HuH-7.5 (cell line): ENCODE measurements at places on chromosomes 2 and 18.

GRCh38 chr18:57737400-57738060 lies 65.6 kb downstream of the ATP8B1 start:
- DNase-seq, result peak; percentile 26

DNA sequence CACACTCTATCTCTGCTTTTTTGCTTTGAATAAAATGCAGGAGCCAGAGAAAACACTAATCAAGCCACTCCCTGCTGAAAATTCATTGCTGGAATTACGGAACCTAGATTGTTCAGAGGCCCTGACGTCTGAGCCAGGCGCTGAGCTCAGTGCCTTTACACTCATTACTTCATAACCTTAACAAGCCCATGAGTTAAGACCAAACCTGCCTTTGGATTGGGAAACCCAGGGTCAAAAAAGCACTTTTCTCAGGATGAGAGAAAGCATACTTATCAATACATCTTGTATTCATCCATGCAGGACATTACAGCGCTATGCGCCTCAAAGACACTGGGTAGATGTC lies 762 bp downstream of the INO80C start:
- DNase-seq, result no peak

DNA sequence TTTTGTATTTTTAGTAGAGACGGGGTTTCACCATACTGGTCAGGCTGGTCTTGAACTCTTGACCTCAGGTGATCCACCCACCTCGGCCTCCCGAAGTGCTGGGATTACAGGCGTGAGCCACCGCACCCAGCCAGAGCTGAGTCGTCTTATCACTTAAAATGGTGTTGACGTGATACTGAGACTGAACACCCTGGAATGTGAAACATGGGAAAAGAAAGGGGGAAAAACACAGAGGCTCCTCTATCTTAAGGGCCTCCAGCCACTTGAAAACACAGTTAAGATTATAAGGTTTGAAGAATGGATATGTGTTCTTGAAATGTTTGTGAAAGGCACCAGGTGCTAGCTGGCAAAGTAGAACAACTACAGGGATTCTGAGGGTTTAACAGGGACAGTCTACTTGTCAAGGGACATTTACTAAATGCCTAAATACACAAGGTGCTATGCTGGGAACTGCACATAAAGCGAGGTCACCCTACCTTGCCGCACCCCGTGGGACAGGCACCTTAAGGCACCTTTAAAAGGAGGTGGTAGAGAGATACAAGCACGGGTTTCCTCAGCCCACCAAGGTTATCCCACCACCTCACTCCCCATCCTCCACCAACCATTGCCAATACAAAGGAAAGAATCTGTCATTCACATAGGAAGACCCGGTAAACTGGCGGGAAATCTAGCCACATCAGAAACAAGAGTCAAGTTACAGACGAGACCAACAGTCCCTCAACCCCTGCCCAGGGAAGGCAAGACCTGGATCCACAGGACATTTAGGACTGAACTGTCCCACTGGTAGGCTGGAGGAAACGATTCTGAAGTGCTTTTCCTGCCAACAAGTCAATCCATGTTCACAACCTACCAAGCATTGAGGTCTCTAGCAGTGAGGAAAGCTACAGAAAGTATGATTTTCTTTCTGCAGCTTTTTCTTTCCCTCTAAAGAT lies 43.4 kb downstream of the STK39 start:
- DNase-seq, result no peak

DNA sequence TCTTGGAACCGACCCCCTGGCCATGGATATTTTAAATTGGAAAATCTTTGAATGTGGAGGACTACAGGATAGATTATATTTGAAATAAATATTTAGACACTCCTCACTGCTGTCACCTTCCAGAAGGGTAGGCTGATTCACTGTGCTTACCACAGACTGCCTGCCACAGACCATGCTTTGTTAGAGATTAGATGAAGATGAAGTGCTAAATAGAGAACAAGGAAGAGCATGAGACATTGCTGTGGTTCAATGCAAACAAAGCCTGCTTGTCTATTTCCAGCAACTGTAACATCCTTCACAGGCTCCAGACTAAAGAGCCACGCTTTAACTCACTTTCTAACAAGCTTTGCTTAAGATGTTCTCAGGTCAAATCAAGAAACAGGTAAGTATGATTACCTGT lies 81.0 kb upstream of the TMEM17 start:
- DNase-seq, result no peak

DNA sequence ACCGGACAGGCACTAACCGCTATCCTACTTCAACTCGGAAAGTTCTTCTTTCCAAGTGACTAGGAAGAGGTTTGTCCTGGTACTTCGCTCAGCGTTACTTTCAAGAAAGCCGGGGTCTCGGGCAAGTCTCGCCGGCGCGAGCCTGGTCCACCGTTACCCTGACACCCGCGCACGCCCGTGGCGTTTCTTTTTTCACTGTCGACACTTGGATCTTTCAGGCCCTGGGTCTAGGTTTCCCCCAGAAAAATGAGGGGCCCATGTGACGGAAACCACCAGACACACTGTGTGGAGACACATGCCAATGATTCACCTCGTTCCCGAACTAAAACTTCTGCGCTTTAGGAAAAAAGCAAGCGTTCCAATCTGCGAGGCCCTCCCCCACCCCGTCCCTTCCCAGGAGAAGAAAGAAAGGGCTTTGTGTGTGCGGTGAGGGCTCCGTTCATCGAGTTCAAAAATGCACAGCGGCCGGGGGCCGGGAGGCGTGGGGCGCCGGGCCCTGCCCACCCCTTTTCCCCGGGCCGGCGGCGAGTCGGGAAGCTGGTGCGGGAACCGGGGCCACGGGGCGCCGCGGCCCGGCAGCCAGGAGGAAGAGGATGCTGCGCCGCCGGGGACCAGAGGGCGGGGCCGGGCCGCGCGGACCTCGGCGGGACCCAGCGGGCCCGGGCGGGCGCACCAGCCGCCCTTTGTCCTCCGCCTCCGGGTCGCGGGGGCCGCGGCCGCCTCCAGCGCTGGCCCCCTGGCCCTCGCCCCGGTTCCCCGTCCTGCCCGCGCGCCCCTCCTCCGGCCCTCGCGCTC lies 2.6 kb downstream of the ZNF521 start:
- no peak for DNase-seq

GRCh38 chr2:14673351-14673875 lies 40.9 kb downstream of the LRATD1 start:
- no peak for DNase-seq

- peak; percentile 29 for DNase-seq
Measured at GRCh38 chr2:23480957-23481797, 96.2 kb downstream of the KLHL29 start.

- no peak for DNase-seq
Measured at GRCh38 chr2:233418761-233419546, 64.7 kb downstream of the DGKD start.

- no peak for DNase-seq
Measured at GRCh38 chr2:237156031-237156856, 70.6 kb downstream of the COPS8 start.

DNA sequence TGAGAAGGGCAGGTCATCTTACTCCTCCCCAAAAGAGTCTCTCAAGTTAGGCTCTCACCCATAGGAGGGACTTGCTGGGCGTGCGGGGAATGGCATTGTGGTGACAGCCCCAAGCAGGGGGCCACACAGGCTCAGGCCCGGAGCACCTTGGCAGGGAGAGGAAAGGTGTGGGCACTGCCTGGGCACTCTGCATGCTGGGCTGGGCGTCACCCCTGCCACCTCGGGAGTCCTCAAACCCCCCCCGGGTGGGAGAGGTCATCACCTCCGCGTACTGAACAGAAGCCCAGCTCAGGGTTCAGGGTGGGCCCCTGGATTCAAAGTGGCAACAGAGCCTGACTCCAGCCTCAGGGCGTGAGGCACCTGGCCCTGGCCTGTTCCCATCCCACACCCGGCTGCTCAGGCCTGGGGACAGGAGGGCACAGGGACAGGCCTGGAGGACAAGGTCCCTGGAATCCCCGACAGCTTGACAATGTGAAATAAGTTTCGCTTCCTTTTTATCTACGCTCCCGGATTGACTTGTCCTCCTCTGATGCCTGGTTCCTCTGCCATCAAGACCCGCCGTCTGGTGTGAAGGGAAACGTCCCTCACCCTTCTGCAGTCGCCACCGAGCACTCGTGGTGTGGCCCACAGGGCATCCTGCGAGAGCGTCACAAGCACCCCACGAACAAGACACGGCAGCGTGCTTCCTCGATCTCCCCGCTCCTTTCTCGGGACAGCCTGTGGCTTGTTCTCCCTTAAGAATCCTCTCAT lies 97.8 kb downstream of the HDAC4 start:
- DNase-seq, result no peak

- no peak for DNase-seq
Measured at GRCh38 chr2:140641163-140641562, 1489.7 kb downstream of the LRP1B start.

- peak; percentile 25 for DNase-seq
Measured at GRCh38 chr2:68463287-68463877, 3.7 kb downstream of the FBXO48 start.

DNA sequence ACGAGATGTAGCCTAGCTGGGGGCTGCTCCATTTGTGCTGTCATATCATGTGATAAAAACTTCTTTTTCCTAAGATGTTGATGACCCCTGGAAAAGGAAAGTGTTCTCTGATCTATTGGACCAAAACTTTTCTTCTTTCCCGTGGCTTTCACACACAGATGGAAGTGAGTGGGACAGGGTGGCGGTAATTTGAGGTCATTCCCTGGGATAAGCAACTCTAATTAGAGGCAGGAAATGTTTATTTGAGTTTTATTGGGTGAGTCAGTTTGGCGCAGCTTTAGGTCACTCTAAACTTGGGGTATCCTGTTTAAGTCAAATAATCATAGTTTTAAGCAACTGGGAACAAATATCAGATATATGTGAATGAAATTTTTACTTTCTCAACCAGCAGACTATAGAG lies 221.0 kb upstream of the EPAS1 start:
- DNase-seq, result no peak

DNA sequence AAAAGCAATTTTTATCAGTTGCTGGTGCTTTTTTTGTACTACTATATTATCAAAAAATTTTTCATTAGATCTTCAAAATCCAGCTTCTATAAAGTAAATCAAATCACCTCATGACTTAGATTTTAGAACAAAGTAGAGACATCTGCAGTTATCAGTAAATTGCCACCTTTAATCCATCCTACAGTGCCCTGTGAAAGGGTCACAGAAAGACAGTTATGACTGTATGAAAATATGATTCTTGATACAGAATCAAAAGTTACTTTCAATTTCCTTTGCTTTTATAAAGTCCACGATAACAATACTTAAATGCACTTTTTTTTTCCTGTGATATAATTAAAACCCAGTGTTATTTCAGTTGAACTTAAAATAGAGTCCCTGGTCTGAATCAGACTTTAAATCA lies 61.4 kb downstream of the PRPF40A start:
- no peak for DNase-seq

GRCh38 chr2:168348076-168348475 lies 100.7 kb upstream of the STK39 start:
- peak; percentile 42 for DNase-seq

DNA sequence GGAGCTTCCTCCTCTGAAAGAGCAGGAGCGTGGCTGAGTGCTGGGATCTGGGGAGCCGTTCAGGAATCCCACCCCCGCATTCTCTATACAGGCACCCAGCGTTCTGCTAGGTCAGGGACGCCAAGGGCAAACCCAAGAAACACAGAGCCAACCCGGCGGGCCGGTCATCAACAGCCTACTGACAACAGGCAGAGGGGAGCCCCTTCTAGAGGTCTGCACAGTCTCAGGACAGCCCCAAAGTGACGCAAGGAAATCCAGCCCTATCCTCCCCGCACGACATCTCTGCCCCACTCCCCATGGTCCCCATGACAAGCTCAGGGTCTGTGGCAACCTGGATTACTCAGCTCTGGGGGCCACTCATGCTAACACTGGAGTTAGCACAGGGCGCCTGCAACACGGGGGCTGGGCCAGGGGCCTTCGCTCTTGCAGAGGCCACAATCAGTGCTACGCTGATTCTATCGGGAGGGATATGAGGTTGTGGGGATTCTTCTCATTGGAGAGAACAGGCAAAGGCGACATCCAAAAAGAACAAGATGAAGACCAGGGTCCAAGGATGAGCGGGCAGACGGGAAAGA lies 81.6 kb downstream of the PXDN start:
- no peak for DNase-seq

DNA sequence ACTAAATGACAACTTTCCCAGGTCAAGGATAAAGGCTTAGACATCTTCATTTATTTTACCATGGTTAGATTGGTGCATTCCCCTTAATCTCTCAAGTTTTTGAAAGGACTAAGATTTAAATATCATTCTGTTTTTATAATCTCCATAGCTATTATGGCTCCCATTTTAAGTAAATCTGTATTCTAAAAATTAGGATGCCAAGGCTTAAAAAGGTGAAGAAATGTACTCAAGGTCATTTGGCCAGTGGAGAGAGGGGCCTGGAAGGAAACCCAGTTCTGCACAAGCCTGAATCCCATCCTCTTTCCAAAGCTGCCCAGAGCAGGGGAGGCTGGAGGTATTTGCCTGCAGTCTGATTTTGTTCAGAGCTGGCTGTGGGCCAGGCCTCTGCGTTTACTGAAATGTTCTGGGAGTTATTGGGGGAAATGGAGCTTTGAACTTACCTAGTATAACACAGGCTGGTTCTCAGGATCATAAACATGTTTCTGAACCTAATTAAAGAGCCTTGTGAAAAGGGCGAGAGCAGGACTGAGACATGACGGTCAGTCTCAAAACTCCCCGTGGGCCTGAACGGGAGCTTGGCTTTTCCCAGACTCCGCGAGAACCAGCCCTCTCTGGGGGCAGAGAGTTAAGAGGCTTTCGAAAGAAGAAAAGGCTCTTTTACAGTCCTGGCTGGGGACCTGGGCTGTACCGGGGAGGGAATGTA lies 85.6 kb downstream of the DDX1 start:
- peak; percentile 60 for DNase-seq

- no peak for DNase-seq
Measured at GRCh38 chr2:203549406-203549805, 14.3 kb upstream of the RAPH1 start.

DNA sequence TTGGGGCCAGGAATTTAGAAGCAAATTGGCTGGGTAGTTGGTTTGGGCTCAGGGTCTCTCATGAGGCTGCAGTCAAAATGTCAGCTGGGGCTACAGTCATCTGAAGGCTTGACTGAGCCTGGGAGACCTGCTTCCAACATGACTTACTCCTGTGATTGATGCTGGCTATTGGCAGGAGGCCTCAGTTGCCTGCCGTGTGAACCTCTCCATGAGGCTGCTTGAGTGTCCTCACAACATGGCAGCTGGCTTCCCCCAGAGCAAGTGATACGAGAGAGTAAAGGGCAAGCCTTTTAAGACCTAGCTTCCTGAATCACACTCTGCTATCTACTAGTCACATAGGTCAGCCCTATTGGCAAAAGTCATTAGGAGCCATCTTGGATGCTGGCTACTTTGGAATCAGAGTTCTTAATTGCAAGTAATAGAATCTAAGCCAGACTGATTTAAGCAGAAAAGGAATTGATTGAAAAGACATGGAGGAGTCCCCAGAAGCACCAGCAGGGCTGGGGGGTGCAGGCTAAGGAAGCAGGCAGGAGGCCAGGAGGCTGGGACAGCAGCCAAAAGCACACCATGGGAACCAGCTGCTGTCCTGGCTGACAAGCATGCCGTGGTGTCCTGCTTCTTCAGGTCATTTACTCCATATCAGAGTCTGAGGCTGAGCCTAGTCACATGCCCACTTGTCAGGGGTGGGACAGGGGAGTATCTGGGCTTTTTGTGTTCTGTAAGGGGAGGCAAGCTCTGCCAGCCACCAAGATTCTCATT lies 7.8 kb upstream of the GIGYF2 start:
- no peak for DNase-seq

- DNase-seq, result no peak
Measured at GRCh38 chr2:12083081-12083581, 336.7 kb downstream of the LPIN1 start.
